NCI-H1694 treated with DMSO at 0.1 percent for 48 hours (cell line): ENCODE measurements at places on chromosomes 6 and 20.
A peak's percentile ranks its signal among the peaks of the same experiment; 100 is the strongest.

DNA sequence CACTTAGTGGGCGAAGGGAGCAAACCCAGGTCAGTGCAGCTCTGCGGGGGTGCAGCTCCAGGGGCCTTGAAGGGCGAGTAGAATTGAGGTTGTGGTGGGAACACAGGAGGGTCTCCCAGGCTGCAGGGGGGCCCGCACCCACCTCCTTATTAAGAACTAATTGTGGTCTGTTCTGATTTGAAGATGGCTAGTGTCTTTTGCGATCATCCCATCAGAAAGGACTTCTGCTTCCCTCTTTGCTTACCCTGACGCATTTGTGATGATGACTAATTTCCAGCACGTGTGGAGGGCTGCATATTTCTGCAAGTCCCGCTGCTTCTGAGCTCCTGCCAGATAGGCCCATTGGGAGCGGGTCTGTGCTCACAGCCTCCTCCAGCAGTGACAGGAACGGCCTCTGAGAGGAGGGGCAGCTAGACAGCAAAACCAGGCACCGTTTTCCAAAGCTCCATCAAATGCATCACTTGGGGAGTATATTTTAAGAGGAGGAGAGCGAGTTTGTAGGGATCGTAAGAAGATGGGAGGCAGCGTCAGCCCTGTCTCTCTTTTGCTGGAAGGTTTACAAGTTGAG lies 268.9 kb downstream of the CDH4 start:
- DNase-seq, result no peak

GRCh38 chr6:8627085-8627861 lies 191.9 kb upstream of the SLC35B3 start:
- no peak for DNase-seq

GRCh38 chr6:155090166-155090565 lies 95.1 kb downstream of the TIAM2 start:
- no peak for DNase-seq

GRCh38 chr20:17873410-17874270 lies 95.0 kb downstream of the SNX5 start:
- DNase-seq, result no peak

GRCh38 chr20:61115364-61116065 lies 136.5 kb upstream of the CDH4 start:
- no peak for DNase-seq

DNA sequence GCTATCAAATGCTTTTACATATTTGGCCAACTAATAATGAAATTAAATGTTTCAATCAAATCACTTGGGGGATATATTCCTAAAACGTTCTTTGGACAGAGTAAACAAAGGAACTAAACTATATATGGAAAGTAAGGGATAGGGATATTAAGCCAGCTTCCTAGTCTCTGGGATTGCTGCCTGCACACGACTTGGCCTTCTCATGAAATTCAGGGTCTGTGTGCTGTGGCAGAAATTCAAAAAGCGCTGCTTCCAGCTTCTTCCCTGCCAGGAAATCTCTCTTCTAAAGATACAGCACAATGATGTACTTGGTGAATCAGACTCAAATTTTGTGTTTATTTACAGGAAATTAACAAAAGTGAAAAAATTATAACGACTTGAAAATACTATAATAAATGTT lies 206.3 kb upstream of the RAB32 start:
- no peak for DNase-seq

DNA sequence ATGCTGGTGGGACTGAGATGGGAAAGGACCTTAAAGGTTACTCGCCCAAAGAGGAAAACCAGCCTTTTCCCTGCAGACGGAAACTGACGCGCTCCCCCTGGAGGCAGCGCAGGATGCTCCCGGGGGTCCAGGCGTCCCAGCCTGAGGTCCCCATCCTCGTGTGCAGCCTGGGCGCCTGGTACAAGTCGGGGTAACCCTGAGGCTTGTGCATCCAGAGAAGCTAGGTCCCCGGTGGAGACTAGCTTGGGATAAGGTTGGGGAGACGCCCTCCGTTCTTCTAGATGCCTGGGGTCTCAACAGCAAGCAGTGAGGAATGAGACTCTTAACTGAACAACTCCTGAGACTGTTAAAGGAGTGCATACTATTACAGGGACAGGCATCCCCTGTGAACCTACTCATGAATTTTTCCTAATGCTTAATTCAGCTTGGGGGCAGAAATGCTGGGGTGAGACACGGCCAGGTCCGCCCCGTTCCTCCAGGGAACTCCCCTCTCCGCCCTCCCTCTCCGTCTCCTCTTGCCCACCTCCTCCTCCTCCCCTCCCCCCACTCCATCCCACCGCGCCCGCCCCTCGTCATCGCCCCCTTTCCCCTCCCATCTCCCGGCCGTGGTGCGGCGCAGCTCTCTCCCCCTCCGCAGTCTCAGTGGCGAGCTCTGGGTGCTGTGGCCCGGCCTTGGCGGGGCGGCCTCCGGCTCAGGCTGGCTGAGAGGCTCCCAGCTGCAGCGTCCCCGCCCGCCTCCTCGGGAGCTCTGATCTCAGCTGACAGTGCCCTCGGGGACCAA lies at the start of gene PRSS35:
Gene PRSS35, plus strand, starts transcription at position 634 of the 781 bp plus-strand sequence. CDS start 10,908 bp downstream, outside the sequence.
- DNase-seq, result peak; percentile 53

- no peak for DNase-seq
These were observed 39.6 kb downstream of the HLA-F start for GRCh38 chr6:29762781-29763214.

GRCh38 chr6:157454762-157455714 lies 74.0 kb downstream of the ZDHHC14 start:
- no peak for DNase-seq

- peak; percentile 1 for DNase-seq
These were observed 274.1 kb upstream of the MAP3K7 start for GRCh38 chr6:90860822-90861601.

DNA sequence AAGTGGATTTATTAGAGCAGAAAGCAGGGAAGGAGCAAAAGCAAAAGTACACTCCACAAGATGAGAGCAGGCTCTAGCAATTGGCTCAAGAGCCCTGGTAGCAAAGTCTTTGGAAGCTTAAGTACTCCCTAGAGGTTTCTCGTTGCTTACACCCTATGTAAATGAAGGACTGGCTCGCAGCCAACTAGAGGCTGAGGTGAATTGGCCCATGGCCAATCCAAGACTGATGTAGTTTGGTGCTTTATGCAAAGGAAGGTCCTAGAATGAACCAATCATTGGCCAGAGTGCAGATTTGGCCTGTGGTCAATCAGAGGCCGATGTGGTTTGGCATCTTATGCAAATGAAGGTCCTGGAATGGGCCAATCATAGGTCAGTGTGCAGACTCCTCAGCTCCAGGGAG lies 191.3 kb upstream of the ARID1B start:
- DNase-seq, result no peak

DNA sequence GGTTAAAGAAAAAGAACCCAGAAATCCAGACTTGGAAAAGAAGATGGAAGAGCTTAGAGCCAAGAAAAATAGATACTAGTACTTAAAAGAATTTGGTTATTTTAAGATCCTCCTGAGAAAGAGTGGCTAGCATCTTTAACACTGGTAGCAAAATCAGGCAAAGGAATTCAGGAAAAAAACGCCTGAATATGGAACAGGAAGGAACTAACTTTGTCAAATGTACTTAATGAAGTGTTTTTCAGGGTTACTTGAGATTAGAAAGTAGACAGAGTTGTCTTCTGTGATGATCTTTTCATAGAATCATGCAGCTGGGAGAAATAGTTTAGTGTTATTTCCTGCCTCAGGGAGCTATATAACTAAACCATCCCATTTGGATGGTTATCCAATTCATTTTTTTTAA lies 50.8 kb upstream of the SASH1 start:
- no peak for DNase-seq

DNA sequence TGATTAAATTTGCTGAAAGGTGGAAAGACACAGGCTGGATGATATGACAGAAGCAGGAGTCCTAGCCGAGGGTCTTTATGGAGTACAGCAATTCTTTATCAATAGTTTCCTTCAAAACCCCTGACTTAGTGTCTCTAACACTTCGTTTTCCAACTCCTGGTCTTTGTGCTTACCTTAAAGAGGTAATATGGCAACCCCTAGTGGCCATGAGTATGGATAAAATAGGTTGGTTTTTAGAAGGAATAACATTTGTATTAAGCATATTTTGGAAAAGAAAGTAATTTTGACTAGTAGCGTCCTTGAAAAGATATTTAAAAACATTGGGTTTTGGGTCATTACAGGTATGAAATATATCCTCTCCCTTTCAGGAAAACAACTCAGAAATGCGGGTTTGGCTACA lies 51.9 kb downstream of the VGLL2 start:
- no peak for DNase-seq

- no peak for DNase-seq
These were observed 212.5 kb upstream of the CHD6 start for GRCh38 chr20:41830702-41831101.

DNA sequence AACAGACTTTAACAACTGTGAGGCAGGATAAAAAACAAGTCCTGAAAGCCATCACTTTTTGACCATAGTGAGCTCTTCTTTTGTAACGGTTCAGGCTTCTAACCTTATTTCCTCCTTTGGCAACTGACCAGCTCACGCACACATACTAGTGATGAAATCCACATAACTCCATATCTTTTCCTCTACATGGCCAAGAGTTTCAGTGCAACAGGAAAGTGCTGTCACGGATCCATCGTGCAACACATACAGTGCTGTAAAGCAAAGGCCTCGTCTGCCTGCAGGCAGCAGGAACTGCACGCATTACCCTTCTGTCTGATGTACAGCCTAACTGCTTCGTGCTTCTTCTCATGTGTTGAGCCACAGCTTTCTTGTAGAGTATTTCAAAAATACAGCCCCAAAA lies 108.5 kb downstream of the EPM2A start:
- no peak for DNase-seq

- DNase-seq, result peak; percentile 53
These were observed 17.0 kb downstream of the CRISP1 start for GRCh38 chr6:49849213-49849907.

GRCh38 chr6:80003826-80004172 lies 650 bp upstream of the TTK start:
- DNase-seq, result peak; percentile 63

- no peak for DNase-seq
These were observed 9.1 kb downstream of the YTHDF1 start for GRCh38 chr20:63206878-63207277.

GRCh38 chr20:24764794-24765202 lies 184.3 kb upstream of the CST7 start:
- DNase-seq, result no peak
